ENCODE measurements at places on chromosomes 11 and 22. TPM values are rescaled to one million over a fixed set of nuclear protein-coding genes. Genes with fewer than 3 reads are reported as not detected.

RIN1 gene
- 7.2 TPM for total RNA-seq

CLDN5 gene
- total RNA-seq = 3.0 TPM

DNA sequence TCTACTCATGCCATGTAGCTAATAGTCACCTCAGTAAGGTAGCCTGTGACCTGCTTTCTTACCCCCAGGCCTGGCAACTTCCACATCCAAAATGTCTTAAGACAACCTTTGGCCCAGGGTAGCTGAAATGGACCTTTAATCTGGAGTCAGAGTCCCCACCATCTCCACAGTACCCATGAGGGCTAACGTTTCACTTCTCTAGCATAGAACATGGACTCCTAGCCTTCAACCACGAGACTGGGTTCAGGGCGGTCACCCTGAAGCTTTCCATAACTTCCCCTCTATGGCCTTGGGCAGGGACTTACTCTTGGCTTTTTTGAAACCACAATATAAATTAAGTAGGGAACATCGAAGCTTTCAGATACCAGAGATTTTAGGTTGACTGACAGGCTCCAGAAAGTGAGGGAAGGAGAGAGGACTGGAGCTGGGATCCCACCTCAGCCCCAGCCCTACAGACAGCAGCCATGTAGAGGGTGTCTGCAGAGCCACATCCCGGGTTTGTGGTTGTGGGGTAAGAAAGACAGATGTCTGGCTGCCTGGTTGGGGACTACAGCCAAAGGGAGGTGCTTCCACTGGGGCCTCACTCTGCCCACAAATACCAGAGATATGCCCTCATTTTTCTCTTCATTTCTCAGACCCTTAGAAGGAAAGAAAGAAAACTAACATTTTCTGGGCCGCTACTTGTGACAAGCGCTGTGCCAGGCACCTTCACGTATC lies 2.6 kb downstream of the TBC1D10A start:
- no peak for DNase-seq

GRCh38 chr11:121350314-121351082 lies 57.9 kb downstream of the SC5D start:
- DNase-seq = no peak

DNA sequence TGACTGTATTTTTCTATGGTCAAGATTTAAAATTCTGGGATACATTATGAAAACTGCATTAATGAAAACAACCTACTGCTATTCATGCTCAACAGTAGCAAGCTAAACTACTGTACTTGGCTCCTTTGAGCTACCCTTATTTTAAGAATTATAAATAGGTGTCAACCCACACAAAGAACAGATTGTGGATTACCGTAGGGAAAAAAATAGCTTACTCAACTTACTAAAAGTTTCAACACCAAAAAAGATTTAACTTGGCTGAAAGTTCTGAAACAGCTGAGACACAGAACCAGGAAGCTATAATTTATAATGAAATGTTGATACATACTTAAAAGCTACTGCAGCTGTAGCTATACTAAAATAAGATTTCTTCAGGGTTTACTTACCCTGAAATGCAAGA lies 10.1 kb downstream of the LIN7C start:
- DNase-seq = no peak

- peak; percentile 37 for DNase-seq
Observed at GRCh38 chr11:12215181-12215593, 104.8 kb downstream of the MICAL2 start.

- DNase-seq = no peak
Observed at GRCh38 chr11:36513965-36514364, 3.9 kb upstream of the TRAF6 start.

GRCh38 chr11:104776501-104777170 lies 121.6 kb downstream of the CASP12 start:
- no peak for DNase-seq

- DNase-seq = peak; percentile 69
Observed at GRCh38 chr11:121194731-121195596, 93.9 kb downstream of the TECTA start.

DNA sequence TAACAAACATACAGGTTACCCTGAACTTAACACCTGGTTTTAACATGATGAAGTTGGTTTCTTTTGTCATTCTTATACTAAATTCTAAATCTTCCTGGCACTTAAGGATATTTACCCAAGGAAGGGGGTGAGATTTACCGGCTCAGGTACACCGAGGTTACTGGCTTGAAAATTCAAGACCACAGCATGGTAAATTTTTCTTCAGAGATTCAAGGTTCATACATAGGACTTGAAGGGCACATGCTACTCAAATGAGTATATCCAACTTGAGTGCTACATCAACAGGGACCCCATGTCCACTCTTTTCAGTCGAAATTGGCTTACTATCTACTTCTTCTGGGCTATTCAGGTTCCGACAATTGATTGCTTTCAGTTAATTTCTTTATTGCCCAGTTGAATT lies 12.7 kb downstream of the SERPING1 start:
- no peak for DNase-seq
